Right ventricle myocardium superior (tissue), 1 donor: ENCODE measurements at places on chromosomes 13 and 19.

- no peak for DNase-seq
These were observed 12.5 kb downstream of the FZR1 start for GRCh38 chr19:3518659-3519058.

- no peak for DNase-seq
These were observed 25.2 kb downstream of the MARK4 start for GRCh38 chr19:45276284-45276687.

DNA sequence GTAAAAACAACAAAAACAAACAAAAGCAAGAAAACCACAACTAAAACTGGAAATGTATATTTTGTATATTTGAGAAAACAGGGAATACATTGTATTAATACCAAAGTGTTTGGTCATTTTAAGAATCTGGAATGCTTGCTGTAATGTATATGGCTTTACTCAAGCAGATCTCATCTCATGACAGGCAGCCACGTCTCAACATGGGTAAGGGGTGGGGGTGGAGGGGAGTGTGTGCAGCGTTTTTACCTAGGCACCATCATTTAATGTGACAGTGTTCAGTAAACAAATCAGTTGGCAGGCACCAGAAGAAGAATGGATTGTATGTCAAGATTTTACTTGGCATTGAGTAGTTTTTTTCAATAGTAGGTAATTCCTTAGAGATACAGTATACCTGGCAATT, 17.1 kb downstream of the KLF5 start:
- DNase-seq, result no peak

DNA sequence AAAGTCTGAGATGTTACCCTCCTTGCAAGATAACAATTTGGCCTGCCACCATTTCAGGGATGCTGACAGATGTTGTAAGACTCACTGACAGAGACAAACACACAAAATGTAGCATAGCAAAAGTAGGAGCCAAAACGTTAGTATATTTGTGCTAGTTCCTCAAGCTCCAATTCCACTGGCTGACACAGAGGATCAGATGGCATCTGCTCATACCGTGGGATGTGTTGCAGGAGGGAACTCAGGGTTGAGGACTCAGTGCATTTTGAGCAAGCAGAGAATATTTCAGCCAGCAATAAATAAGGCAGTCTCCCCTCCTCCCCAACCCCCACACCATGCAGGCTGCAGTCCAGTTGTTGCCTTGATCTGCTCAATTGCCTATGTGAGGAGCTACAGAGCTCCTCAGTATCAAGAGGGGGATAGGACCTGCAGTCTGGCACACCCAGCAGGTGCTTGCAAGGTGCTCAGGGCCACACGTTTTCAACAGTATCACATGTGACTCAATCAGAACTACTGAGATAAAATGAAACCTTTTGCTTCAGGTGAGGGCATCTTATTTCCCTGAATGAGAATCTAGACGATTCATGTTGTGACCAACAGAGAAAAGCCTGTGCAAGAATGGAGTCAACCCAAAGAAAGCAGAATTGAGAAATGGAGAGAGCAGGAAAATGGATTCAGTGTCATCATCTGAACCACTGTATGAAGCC, 23.6 kb upstream of the LRCH1 start:
- DNase-seq, result no peak

DNA sequence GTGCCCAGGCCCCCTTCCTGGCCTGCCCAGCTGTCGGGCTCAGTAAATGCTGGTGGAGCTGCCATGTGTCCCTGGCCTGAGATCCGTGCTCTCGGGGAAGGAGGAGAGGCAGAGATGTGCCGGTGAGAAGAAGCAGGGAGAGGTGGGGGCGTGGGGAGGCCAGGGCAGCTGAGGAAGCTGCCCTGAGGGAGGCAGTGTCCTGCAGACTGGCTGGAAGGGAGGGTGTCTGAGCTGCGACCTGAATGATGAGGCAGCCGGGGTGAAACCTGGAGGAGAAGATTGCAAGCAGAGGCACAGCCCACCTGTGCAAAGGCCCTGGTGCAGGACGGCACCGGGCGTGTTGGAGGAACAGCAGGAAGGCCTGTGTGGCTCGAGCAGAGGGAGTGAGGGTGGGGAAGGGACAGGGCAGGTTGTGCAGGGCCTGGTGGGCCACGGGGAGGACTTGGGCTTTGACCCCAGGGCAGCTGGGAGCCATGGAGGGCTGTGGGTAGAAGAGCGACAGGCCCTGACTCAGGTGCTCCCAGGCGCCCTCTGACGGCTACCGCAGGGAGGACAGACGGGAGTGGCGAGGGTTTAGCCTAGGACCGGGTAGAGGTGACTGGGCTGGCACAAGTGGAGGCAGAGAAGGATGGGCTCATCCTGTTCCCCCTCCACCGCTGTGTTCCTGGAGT, 14.0 kb upstream of the CELF5 start:
- DNase-seq, result peak; percentile 78

- DNase-seq, result no peak
These were observed 311.9 kb upstream of the ARGLU1 start for GRCh38 chr13:106879806-106880205.

GRCh38 chr13:43021926-43022670, 1.3 kb upstream of the DNAJC15 start:
- no peak for DNase-seq

- peak; percentile 65 for DNase-seq
These were observed 19.4 kb downstream of the GJA3 start for GRCh38 chr13:20141238-20142022.

DNA sequence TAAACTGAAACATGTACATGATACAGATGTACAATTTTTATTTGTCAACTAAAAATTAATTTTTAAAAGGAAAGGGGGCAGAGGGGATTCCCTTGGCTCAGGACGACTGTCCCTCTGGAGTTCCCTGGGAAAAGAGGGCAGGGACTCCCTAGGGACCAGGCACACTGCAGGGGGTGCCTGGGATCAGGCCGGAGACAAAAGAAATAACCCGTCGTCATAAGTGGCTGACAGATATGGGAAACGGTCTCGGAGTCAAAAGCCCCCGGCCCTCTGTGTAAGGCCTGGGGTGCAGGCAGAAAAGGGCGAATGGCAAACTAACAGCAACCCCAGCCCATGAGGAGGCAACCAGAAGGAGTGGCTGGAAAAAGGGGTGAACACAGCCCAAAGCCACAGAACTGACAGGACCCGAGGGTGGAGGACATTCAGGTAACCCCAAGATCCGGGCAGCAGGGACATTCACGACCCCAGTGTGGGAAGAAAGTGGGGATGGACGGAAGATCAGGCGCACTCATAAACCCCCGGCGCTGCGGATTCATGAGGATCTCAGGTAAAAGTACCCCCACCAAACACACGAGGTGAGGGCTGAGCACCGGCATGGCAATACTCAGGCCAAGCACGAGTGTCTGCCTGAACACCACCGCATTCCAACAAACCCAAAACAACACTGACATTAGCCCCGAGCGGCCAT, 6.7 kb downstream of the MLLT1 start:
- peak; percentile 37 for DNase-seq

DNA sequence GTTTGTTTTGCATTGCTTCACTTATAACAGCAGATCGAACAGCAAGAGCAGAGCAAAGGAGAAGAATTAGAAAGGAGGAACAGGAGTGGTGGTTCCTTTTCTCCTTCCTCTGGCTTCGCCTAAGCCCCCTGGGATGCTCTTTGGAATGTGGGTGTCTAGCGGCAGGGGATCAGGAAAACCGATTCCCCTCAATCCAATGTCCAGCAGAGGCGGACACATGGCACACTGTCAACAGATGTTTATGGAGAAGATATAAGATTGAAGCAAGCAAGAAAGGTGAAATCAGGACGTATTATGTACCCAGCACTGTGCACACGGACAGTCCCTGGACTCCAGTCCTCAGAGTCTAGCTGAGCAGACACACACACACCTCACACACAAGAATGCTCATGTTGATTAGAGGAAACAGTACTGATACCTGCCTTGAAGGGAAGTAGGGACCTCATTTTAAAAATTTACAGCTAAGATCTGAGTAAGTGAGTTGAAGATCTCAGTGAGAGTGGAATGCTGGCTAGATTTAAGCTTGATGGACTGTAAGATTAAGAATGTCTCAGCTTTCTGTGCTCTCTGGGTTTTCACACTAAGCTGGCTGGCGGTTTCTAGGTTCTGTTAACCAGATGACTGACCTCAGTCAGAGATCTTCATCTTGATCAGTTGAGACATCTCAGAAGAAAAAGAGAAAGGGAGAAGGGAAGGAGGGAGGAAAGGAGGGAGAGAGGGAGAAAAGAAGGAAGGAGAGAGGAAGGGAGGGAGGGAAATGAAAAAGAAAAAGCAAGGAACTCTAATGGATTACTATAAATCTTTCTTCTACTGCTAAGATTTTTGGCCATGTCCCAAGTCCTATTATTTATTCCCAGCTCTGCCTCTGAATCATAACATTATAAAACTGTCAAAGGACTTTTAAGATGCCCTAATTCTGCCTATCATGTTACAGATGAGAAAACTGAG, 44.8 kb downstream of the FLT1 start:
- no peak for DNase-seq

DNA sequence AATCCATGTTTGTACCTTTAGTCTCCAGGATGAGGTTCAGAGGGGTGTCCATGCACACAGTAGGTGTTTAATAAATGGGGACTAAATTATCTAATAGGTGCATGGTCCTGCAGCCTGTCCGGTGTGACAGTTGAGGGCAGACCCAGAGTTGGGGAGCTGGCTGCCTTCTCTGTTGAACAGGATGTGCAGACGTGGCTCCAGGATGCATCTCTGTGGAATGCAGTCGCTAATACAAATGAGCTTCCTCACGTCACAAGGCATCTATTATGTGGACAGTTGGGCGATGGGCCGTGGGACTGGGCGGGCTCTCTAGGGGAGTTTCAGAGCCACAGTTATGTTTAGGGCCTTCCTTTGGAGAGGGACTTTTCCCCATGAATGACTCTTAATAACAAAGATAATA, 71.0 kb downstream of the SIPA1L3 start:
- DNase-seq, result no peak

GRCh38 chr19:18292810-18293641, 11.6 kb upstream of the JUND start:
- DNase-seq, result peak; percentile 92

DNA sequence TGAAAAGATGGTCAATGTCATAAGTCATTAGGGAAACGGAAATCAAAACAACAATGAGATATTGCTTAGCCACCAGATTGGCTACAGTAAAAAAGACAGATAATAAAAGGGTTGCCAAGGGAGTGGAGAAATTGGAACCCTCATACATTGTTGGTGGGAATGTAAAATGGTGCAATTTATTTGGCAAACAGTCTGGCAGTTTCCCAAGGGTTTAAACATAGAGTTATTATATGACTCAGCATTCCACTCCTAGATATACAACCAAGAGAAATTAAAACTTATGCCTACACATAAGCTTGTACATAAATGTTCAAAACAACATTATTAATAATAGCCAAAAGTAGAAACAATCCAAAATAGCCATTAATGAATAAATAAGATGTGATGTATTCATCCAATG, 9.9 kb upstream of the ZNF227 start:
- DNase-seq, result no peak

DNA sequence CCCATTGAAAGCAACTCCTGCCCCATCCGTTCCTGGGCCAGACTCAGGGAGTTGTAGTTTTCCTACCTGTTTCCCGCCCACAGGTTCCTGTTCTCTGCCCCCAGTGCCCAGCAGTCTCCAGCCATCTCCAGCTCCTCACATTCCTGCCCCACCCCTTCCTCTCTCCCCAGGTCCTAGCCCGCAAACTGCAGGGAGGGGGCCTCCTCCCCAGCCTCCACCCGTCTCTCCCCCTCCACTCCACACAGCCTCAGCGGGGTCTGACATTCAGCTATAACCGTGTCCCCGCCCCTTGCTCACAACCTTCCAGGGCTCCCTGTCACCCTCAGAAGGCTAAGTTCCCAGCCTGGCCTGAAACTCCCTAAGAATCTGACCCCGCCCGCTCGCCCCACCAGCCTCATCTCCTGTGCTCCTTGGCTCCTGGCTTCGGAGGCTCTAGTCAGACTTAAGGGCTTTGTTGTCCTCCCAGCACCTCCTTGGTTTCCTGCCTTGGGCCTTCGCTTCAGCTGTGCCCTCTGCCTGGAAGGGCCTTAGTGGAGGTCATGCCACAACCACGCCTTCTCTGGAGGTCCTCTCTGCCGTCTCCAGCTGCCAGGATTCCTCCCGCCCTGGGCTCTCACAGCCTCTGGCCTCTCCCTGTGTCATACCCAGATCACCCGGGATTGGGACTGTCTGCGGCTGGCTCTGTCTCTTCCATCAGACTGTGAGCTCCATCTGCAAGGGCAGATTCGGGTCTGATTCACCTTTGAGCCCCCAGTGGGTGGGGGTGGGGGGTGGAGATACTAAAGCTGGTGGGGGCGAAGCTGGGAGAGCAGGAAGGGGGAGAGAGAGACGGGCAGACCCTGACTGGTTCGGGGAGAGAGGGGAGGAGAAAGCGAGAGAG, 5.1 kb upstream of the SPACA6 start:
- peak; percentile 82 for DNase-seq

DNA sequence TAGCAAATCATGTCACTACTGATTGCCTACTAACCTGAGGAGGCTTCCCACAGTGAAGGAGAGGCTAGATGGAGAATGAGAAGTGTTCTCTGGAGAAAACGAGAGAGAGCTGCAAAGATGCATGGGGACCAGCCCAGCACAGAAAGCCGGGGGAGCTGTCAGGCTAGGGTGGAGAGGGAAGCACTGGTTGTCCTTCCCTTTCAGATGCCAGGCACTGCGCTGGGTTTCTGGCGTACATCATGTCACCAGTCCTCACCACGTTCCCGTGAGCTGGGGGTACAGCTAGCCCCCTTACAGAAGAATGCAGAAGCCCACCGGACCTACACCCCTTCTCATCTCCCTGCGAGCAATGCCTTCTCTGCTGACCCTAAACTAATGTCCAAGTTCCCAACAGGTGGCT, 86.0 kb downstream of the STK24 start:
- no peak for DNase-seq

- DNase-seq, result no peak
These were observed 5.4 kb downstream of the SOX21 start for GRCh38 chr13:94706843-94707399.

DNA sequence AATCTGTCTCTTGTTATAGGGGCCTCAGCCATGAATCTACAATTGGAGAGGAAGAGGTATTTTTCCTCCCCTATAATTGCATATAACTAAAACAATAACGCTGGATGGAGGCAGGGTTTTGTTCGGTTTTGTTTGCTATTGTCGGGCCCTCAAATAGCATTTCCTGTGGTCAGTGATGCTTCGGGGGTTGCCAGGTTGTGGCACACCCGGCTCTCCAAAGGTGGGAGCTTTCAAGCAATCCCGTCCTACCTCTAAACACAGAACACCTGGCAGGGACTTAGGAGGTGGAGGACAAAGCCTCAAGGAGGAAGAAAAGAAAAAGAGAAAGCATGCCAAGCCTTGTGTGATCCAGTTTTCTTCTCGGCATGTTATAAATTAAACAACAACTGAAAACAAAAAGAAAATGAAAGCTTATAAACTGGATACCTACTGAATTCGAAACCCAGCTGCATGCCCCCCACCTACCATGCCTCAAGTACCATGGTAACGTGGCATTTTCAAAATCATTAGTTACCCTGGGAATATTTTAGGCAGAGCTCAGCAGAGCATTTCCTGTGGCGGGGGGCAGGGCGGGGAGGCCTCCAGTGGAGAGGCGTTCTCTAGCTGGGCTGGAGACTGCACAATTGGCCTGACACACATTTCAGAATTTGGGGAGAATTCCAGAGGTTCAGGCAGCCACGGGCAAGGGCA, 213.8 kb downstream of the DCLK1 start:
- DNase-seq, result no peak
